ENCODE measurements at places on chromosomes 4 and X.

DNA sequence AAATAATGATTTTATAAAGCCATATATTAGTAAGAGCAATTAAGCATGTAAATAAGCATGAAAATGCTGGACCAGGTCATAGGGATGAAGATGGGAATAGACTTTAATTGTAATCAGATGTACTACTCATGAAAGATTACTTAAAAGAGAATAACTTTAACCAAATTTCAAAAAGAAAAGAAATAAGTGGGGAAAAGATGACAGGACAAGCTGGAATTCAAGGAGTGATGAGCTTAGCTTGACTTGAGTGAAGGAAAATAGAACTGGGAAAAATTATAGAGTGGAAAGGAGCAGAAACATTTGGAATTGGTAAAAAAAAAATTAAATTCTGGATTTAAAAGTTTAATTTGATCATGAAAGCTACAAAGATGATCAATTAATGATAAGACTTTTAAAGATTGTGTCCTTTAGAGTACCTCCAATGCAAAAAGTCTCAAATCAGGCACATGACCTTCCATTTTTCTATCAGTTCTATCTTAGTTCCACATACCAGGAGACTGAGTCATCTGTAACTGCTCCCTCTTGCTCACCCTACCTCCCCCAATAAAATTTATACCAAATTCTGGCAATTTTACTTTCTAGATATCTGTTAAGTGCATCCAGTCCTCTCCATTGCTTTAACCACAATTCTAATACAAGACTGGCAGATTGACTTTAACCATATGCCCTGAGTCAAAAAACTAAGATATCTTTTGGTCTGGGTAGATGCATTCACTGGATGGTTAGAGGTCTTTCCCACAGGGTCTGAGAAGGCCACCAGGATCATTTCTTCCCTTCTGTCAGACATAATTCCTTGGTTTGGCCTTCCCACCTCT lies 56.4 kb upstream of the SLIT2 start:
- no peak for DNase-seq

DNA sequence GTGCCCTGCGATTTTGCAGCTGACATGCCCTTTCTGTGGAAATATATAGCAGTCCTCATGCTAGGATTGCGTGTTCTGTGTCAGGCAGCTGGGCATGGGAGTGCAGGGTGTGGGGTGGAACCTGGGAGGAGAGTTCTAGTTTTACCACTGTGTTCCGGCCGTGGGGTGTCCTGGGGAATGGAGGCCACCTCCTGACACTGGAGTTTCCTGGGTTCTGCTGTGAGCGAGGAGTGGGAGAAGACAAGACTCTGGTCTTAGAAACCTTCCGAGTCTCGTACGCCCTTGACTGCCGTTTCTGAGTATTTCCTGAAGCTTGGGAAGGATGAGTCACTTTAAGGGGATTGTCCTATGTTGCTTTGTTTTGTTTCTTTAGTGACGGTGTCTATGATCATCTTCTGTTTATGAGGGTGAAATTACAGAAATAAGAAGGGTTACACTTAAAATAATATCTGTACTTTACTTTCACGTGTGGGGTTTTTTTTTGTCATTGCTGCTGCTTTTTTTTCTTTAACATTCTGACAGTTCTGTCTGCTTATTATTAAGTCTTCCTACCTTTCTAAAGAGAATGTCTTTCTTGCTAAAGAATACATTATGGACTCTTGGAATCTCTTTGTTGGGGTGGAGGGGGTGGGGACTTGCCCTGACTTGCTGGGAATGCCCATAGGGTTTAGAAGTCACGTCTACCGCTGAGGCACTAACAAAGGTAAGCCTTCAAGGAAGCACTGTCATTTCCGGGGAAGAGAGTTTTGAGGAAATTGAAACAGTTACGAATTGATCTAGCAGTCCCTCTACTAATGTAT lies 19.1 kb downstream of the CD99 start:
- DNase-seq = no peak

- DNase-seq = no peak
Observed at GRCh38 chr4:74386159-74386558, 21.2 kb downstream of the EREG start.

DNA sequence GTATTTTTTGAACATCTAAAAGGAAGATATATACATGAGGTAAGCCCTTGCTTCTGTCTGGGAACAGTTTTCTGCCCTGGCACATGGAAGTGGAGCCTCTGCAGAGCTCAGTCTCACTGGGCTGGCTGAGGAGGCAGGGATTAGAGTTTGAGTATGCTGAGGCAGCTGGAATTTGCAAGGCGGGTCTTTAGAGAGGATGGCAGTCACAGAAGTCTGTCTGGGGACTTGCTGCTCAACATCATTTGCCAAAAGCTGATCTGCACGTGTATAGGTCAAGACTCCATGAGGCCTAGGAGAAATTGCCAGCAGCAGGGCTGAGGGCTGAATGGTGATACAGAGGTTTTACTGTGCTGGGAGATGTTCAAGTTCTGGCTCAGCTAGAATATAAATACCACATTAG lies 163.6 kb upstream of the ANK2 start:
- DNase-seq = no peak
